ENCODE measurements at places on chromosomes 3 and 15. TPM values are rescaled to one million over a fixed set of nuclear protein-coding genes. Genes with fewer than 3 reads are reported as not detected.

DNA sequence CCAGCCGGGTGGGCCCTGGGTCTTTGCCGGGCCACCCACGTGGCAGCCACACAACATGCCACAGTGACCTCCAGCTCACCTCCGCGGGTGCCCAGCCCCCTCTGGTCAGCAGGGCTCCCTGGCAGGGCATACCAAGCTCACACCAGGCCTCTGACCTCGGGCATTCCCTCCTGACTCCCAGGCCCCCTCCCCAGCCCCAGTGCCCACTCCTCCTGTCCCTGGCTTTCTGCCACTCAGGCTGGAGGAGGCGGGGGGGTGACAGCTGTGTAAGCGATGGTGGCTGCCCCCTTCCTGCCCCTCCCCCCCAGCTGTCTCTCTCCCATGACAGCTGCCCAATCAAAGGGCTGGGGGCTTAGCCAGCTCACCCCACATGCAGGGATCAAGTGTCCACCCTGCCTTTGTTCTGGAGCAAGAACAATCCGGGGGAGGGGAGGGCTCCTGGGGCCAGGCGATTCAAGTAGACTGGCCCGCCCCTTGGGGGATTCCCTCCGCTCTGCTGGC, 3.3 kb downstream of the PCBP4 start:
- H3K27ac ChIP-seq: no peak overlapping the region
- no peaks in the 10 kb centered on the region for H3K36me3 ChIP-seq
- H3K4me3 ChIP-seq: no peak overlapping the region
- no peaks in the 10 kb centered on the region for H3K27me3 ChIP-seq
- DNase-seq: no peak
- no peaks in the 10 kb centered on the region for H3K4me1 ChIP-seq

Gene TM6SF1
- 1.5 TPM for total RNA-seq

Gene CIAO2A
- total RNA-seq: 98.3 TPM

GRCh38 chr15:100097342-100098127, 244.2 kb downstream of the ADAMTS17 start:
- no peak for DNase-seq
- no peak overlapping the region for H3K4me3 ChIP-seq
- H3K4me1 ChIP-seq: no peaks in the 10 kb centered on the region
- H3K27ac ChIP-seq: no peak overlapping the region

Gene SNUPN
- 20.7 TPM for total RNA-seq

DNA sequence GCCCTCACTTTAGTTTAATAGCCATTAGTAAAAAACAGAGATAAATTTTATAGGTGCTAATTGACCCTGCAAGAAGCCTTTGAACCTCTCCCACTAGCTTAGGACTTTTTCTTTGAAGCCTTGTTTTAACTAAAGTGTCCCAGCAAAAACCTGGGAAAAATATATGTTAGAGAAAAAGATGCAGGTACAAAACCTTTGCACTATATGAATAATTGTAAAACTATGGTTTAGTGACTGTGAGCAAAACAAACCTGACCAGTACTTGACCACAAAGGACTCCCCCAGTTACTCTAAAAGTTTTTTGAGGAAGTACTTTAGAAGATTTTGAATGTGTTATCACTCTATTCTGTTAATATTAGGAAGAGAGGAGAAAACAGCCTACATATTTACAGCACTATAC, 123.3 kb upstream of the TP63 start:
- no peaks in the 10 kb centered on the region for H3K4me1 ChIP-seq
- H3K27me3 ChIP-seq: no peaks in the 10 kb centered on the region
- no peak overlapping the region for H3K4me3 ChIP-seq
- no peak for DNase-seq

Gene EHHADH
- total RNA-seq: 32.7 TPM

DNA sequence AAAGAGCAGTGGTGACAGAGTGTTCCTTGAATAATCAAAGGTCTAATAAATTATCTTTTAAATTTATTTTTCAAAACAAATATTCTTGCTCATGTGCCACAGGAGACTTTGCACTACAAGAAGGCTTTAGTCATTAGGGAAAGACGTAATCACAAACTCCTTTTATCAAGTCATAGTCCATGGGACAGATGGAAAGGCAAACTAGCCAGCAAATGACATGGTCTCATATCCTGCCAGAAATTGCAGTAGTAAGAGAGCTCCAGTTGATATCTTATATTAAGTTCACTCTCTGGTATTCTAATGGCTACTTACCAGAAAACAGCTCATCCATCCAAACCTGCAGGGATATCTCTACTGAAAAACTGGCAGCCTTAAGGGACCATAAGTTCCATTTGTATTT, 225.0 kb upstream of the TP63 start:
- no peak overlapping the region for H3K4me3 ChIP-seq
- no peaks in the 10 kb centered on the region for H3K27me3 ChIP-seq
- DNase-seq: no peak
- H3K4me1 ChIP-seq: no peaks in the 10 kb centered on the region

- DNase-seq: no peak
- H3K36me3 ChIP-seq: no peaks in the 10 kb centered on the region
- H3K4me3 ChIP-seq: no peak overlapping the region
- no peak overlapping the region for H3K27ac ChIP-seq
- no peaks in the 10 kb centered on the region for H3K27me3 ChIP-seq
- H3K4me1 ChIP-seq: no peaks in the 10 kb centered on the region
Measured at GRCh38 chr3:18237251-18238005, 187.7 kb downstream of the SATB1 start.

- H3K4me3 ChIP-seq: no peak overlapping the region
- no peaks in the 10 kb centered on the region for H3K36me3 ChIP-seq
- no peaks in the 10 kb centered on the region for H3K27me3 ChIP-seq
- H3K27ac ChIP-seq: no peak overlapping the region
Measured at GRCh38 chr15:68994981-68995761, 19.3 kb upstream of the NOX5 start.

Gene KIF7
- total RNA-seq: 1.1 TPM

Data from colonic mucosa (tissue), 4 donors.